Left lung (tissue), 14 donors: ENCODE measurements at places on chromosomes 7 and 10.
A peak's percentile ranks its signal among the peaks of the same experiment; 100 is the strongest.

DNA sequence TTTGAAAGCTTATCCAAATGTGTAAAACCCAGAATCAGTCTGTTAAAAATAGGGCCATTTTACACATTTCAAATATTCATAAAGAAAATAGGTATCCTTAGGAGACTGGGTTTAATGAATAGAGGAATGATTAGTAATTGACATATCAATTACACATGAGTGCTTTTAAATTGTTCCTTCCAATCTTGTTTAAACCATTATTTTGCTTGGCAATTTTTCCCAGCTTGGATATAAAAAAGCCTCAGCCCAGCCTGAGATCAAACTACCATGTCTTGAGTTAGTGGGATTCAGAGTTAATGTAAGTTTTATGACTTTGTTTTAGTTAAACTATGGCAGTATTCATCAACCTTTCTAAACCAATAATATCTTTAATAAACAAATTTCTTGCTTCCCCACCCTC, 28.3 kb downstream of the PARP12 start:
- no peak for DNase-seq

DNA sequence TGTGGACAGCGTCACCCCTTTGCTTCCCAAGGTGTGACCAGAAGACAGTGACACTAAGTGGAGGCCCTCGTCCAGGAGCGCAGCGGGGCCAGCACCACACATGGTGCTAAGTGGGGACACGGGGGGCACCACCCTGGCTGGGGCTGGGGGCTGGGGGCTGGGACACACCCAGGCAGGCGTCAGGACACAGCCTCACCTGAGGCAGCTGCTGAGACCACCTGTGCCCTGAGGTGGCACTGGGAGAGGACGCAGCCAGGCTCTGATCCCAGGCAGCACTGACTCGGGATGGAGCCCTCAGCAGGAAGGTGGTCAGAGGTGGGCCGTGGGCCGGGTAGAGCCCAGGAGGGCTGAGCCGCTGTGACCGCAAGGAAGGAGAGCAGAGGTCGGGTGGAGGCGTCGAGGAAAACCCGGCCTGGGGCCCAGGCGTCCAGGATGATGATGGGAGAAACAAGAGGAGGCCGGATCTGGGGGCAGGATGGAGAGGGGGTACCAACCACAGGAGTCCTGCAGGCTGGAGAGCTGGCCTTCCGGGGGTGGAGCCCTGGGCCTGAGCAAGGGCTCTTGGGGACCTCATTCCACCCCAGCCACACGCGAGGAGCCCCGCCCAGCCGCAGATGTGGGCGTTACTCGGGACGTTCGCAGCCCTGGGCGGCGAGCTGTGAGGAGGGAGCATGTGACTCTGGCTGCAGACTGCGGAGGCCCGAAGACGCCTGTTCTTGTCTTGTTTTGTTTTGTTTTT, 22.5 kb downstream of the LRRC27 start:
- no peak for DNase-seq

GRCh38 chr10:112843623-112844022, 106.4 kb upstream of the TCF7L2 start:
- no peak for DNase-seq

- DNase-seq, result peak; percentile 20
These were observed 5.1 kb downstream of the PRLHR start for GRCh38 chr10:118590334-118590733.

GRCh38 chr10:6333086-6333485, 130.4 kb downstream of the PFKFB3 start:
- DNase-seq, result no peak

DNA sequence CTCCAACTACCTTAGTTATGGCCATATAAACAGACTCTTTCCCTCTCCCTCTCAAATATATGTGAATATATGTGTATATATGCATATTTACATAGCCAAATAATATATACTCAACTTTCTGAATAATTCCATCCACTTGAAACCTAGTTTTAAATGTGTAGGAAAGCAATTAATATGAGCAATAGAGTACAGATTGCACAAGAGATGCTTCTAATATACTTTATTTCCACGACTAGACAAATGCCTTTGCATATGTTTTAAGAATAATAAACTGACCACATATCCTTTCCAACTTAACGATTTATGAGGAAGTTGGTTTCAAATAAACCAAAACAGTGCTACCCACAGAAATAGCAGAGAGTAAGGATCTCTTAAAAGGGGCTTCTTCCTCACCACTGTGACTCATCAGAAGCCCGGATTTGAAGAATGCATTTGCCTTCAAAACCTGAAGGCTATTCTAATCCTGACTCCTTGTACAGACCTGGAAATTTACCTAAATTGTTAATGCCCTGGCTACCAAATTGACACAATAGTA, 266.3 kb downstream of the AHR start:
- no peak for DNase-seq
